ENCODE measurements at places on chromosomes 12 and 14.

DNA sequence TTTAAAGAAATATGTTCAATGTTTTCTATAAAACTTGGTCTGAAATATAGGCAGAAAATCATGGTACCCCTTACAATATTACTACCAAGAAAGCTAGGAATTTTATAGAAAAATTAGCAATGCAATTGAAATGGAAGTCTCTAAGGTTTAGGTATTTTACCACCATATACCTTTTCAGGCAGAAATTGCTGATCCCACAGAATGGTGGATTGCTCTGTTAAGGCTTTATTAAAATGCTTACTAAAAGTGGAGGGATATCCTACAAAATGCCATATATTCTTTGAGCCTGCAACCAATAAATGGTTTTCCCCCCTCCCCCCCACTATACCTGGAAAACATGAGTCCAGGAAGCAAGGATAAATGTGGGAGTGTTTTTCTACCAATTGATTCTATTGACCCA is 718.1 kb upstream of the NOVA1 start:
- DNase-seq, result no peak

DNA sequence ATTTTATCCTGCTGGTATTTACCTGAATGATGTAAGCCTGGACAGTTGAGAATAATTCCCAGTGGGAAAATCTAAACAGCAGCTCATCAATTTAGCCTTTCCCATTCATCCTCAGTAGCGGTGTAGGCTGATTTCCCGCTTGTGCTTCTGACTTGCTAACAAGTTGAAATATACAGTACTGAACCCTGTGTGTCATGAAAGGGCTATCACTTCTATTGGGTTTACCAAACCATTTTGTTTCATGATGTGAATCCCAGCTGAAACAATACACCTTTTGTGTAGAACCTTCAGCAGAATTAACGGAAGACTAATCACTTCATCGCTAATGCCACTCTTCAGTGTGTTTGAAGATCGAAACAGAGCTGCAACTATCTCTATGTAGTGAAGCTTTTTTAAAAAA is 88.4 kb downstream of the POLR3B start:
- DNase-seq, result no peak

DNA sequence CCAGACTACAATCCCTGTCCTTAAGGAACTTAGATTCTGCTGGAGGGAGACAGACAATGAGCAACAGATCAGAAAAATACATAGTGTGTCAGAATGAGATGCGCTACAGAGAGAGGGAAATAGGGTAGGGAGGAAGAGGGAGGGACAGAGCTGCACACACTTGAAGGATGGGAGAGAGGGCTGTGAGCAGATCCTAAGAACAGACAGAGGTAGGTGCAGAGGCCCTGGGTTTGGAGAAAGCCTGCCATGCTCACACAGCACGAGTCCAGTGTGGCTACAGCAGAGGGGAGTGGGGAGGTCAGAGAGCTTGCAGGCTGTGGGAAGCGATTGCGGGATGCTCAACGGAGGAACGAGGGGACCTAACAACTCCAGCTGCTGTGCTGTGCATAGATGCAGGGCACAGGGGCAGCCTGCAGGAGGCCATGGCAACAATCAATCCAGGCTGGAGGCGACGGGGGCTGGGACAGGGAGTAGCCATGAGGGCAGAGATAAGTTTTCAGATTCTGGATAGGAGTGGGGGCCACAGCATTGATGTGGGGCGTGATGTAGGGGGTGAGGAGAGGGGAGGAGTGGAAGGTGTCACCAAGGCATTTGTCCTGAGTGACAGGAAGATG is 20.7 kb downstream of the FAIM2 start:
- DNase-seq, result no peak

- no peak for DNase-seq
Observed at GRCh38 chr12:29131539-29131938, 17.5 kb upstream of the FAR2 start.

DNA sequence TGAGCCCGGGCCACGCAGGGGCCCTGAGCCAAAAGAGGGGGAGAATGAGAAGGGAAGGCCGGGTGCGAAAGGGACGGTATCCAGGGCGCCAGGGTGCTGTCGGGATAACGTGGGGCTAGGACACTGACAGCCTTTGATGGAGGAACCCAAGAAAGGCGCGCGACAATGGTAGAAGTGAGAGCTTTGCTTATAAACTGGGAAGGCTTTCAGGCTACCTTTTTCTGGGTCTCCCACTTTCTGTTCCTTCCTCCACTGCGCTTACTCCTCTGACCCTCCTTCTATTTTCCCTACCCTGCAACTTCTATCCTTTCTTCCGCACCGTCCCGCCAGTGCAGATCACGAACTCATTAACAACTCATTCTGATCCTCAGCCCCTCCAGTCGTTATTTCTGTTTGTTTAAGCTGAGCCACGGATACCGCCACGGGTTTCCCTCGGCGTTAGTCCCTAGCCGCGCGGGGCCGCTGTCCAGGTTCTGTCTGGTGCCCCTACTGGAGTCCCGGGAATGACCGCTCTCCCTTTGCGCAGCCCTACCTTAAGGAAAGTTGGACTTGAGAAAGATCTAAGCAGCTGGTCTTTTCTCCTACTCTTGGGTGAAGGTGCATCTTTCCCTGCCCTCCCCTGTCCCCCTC is 3.0 kb downstream of the SSTR1 start:
- DNase-seq, result no peak

DNA sequence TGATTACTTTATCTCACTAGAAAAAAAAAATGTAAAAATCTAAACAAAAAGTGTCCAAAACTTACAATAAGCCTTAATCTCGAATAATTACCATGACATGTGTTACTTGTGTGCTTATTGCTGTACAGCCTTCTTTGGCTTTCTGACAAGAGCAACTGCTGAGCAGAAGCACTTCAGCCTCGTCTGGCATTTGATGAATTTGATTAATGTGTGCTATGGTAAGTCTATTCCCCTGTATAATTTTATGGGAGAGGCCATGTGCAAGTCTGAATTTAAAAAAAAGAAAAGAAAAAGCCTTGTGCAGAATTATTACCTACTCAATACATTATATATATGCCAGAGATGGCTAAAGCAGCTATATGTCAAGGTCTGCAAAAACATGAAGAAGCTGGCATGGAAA is 113.9 kb downstream of the AEBP2 start:
- no peak for DNase-seq

DNA sequence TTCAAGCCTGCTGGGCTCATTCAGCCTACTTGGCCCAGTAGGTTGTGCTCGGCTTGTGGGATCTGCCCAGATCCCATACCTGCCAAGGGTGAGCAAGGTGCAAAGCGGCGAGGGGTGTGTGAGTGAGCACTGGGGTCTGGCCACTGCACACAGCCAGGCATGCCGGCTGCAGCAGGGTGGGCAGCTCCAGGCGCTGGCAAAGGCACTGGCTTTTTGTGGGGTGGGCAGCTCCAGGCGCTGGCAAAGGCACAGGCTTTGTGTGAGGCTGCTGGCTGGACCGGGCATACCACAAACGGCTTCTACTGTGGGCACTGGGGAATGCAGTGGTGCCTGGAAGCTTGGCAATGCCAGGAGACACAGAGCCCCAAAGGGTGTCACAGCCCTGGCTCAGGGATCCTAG is 137.4 kb downstream of the SLC16A7 start:
- DNase-seq, result no peak

DNA sequence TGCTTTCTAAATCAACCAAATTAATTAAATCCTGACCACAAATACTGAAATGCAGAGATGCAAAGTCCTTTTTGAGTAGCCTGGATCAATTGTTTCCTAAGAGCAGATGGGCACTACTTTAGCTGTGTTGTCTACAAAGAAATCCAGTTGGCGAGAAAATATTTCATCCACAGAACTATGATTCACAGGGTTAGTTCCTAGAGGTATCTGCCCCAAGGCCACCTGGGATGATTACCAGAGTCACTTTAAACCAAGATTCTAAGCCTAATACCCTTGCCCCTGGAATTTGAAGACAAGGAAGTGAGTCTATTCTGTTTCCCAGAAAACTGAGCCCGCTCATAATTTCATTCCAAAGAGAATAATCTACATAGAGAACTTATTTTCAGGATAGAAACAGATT is 198.4 kb downstream of the PPM1H start:
- no peak for DNase-seq

GRCh38 chr12:1382151-1382550 is 212.2 kb downstream of the FBXL14 start:
- DNase-seq, result no peak

DNA sequence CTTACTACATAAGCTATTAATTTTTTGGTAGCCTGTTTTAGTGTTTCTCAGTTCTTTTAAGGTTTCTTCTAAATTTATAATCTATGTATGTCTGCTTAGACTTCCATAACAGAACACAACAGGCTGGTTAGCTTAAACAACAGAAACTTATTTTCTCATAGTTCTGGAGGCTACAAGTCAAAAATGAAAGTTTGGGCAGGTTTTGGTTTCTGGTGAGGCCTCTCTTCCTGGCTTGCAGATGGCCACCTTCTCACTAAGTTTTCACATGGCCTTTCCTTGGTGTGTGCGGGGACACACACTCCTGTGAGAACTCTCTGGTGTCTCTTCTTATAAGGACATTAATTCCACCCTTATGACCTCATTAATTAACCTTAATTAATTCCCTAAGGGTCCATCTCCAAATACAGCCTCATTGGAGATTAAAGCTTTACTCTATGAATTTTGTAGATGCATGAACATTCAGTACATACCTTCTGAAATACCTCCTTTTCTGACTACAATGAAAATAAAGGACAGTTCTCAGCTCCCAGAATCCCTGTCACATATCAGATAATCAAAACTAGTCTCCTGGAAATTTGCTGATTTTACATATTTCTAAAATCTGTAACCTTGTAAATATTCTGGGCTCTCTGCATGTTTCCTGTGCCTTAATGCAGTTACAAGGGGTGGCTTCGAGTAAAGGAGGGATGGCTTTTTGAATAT is 23.2 kb upstream of the BMAL2 start:
- DNase-seq, result no peak

- DNase-seq, result no peak
Observed at GRCh38 chr14:77660754-77661153, 44.3 kb upstream of the SPTLC2 start.

GRCh38 chr12:128286970-128287369 is 20.0 kb downstream of the TMEM132C start:
- no peak for DNase-seq

DNA sequence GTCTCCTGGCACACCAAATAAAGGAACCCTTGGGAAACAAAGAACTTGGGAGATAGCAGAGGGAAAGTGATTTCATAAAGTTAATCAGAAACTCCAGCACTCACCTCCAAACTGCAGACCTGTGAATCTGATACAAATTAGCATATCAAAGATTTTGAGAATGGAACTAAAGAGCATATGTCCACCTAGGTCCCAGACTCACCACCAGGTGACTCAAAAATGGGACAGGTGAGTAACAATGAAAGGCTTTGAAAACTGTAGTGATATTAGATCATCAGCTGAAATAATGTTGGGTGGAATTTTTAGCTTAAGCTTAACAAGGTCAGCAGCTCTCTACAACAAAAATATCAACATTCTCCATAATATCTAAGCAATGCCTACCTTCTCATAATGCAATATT is 214.8 kb downstream of the RERGL start:
- no peak for DNase-seq

DNA sequence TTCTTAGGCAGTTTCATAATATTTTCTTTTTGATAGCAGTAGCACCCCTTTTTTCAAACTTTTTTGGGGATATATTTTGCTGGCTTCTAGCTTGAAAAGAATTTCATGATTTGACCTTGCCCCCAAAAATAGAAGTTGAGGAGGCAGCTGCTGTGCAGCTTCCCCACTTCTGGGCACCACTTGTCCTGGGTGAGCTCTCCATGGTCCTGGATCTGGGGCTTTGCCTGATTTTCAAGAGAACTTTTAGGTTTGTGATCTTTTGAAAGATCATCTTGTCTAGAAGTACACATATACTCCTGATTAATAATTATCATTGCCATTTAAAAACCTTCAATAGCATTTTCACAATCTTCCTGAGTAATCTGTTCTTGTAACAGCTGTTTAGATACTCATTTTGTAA is 271.6 kb downstream of the NPAS3 start:
- no peak for DNase-seq

DNA sequence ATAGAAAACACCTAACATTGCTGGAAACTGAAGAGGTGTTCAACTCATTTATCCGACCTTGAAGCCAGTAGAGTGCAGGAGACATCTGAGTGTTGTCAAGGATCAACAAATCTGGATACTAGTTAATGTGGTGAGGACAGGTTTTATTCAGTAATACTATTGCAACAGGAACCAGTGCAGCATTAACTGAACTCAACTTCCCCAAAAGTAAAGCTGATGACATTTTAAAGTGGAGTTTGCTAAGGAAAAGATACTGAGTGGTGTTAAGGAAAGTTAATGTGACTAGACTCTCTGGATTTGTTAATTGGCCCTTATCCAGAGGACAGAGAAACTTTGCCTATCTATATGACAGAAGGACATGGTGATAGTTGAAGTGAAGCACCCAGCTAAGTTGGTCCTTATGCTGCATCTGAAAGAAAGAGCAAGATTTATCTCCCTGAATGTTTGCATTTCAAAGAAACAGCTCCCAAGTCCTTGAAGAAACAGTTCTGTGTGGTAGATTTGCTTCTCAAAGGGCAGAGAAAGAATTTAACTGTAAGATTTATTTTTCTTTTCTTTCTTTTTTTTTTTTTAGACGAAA is 1.2 kb upstream of the CLEC7A start:
- no peak for DNase-seq

DNA sequence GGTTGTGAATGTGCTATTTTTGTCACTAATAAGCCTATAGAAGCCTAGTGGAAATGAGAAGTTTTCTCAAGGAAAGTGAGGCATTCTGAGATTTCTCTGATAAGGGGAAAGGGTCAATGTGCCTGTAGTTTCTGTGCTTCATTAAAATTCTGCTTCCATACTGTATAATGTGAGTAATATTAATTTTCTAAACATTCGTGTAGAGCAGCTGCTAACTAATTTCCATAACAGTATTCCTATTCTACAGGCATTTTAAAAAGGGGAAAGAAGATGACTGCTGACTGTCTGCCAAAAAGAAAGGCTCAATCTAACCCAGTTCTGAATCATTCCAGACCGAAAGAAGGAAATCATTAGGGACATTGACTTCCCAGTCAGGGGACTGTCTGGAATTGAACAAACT is 293.3 kb upstream of the TMPO start:
- no peak for DNase-seq

DNA sequence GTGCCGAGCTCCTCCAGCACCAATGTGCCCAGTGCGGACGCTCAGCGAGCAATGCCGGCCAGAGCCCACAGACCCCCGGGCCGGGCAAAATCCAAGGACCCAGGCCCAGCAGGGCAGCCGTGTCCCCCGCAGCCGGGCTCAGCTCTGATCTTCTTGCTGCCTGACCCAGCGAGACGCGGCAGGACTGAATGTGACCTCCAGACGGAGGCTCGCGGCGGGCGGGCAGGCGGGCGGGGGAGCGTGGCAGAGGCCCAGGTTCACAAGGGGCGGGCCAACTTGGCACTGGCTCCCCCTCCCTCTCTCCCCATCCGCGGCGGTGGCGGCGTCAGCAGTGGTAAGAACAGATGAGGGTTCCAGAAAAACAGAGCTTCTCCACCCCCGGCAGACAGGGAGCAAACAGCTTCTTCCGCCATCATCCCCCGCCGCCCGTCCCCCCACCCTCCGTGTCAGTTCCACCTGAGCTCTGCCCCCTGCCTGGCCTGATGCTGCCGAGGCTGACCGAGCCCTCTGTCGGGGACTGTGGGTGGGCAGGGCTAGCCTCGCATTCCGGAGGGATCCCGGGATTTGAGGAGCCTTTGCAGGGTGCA is 94.3 kb downstream of the RFLNA start:
- DNase-seq, result peak; percentile 96

- DNase-seq, result no peak
Observed at GRCh38 chr14:105974902-105975301, 448.5 kb downstream of the TMEM121 start.

Measured in coronary artery (tissue), 2 donors.